Iris pigment epithelial cell (primary cell): ENCODE measurements at places on chromosomes 1 and 21.

DNA sequence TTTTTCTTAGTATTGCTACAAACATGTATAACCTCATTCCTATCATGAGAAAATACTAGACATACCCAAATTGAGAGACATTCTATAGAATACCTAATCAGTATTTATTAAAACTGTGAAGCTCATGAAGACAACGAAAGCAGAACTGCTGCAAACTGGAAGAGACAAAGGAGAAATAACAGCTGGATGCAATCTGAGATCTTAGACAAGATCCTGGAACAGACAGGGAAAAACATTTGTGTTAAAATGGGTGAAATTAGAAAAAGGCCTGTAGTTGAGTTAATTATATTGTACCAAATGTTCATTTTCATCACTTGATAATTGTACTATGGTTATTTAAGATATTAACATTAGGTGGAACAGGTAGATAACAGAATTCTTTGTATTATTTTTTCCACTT lies 392.0 kb downstream of the PLPP3 start:
- DNase-seq = no peak

- DNase-seq = no peak
Measured at GRCh38 chr1:87305762-87306161, 22.9 kb upstream of the LMO4 start.

DNA sequence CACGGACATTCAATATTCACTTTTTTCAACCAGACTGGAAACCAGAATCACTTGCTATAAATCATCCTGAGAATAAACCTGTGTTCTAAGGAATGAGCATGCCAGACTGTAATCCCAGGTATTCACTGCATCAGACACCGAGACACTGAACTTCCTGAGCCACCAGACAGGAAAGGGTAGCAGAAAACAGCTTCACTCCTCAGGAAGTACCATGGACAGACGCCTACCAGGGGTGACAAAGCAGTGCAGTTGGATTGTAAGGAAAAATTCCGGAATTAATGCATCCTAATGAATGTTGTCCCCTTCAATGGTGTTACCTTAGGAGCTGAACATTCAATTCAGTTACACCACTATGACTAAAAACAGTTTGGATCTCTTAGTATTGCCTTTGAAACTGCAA lies 156.1 kb downstream of the PIGK start:
- no peak for DNase-seq

- no peak for DNase-seq
Measured at GRCh38 chr1:214319938-214320337, 39.0 kb downstream of the SMYD2 start.

DNA sequence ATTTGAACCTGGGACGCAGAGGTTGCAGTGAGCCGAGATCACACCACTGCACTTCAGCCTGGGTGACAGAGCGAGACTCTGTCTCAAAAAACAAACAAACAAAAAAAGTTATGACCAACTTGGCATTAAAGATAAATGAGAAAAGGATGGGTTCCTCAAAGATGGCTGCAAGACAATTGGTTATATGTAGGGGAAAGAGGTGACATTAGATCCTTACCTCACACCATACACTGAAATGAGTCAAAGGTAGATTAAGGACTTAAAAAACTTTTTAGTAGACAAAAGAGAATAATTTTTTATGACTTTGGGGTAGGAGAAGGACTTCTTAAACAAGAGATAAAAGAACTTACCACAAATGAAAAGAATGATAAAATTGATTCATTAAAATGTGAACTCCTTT lies 74.5 kb downstream of the SYF2 start:
- DNase-seq = no peak

GRCh38 chr1:163231385-163231784 lies 28.7 kb upstream of the RGS5 start:
- DNase-seq = peak; percentile 58

- DNase-seq = no peak
Measured at GRCh38 chr21:29233611-29234540, 64.8 kb upstream of the BACH1 start.

DNA sequence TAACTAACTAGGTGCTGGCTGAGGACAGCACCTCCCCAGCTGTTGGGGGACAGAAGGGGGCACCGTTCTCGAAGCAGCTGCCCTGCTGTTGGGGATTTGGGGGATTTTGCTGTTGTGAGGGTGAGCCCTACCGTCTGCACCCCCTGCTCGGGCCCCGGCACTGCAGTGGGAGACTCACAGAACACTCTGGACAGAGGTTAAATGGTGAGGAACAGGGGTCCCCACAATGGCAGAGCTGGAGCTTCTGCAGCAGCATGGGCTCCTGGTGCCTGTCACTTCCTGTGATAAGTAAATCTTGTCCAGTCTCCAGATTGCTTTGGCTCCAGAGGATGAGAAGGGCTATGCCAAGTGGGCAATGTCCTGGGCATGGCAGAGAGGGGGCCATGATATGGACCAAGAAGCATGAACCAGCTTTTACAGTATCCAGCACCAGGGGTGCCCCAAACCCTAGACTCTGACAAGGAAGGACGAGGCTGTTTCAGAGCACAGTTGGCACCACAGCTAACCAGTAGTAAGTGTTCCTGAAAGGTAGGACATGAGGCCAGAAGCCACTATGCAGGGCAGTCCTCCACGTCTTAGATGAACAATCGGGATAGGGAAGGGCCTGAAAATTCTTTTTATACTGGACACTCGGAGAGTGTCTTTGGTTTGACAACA lies 365.1 kb upstream of the VAMP3 start:
- no peak for DNase-seq

GRCh38 chr1:220748089-220748934 lies at the start of gene MTARC2:
Gene MTARC2, plus strand, starts transcription at chr1:220748322. Its CDS starts 210 bp downstream, at chr1:220748532.
- peak; percentile 55 for DNase-seq
